NK-92 treated with Interleukin-12 subunit alpha and Interleukin-12 subunit beta, amount 100 ng/mL, for 24 hours (cell line): ENCODE measurements at places on chromosomes 3 and 15.

DNA sequence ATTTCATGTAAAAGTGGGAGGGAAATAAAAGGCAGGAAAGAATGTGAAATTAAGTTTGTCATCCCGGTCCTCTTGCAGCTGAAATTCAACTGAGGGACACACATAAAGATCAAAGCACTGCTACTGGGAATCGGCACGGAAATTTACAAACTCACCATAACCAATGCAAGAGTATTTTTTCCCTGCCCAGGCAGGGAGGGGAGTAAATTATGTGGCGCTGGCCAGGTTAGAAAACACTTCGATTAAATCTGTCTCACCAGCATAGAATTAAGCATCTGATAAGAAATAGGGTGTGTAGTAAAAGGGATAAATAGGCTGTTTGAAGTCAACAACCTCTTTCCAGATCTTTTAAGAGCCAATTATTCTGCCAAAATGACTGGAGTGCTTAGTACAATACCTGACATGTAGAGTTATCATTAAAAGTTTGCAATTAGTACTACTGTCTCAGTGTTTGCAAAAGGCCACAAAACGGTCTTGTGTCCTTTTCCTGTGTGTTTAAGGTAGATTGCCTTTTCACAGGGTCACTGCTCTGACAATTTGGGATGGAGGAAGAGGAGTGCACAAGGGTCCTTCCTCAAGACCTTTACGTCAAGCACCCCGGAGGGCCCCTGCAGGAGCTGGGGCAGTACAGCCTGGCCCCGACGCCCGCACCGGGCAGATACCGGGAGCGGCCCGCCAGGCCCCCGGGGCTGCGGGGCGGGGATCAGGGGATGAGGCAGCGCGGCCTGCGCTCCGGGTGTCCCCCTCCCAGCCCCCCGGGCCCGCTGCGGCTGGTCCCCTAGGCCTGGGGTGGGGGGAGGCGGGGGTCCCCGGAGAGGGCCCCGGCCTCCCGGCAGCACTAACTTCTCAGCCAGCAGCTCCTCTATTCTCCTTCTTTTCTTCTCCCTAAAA, 651 bp downstream of the UBA3 start:
- no peak for DNase-seq

GRCh38 chr3:149581248-149581647, 76.6 kb downstream of the WWTR1 start:
- DNase-seq = no peak

DNA sequence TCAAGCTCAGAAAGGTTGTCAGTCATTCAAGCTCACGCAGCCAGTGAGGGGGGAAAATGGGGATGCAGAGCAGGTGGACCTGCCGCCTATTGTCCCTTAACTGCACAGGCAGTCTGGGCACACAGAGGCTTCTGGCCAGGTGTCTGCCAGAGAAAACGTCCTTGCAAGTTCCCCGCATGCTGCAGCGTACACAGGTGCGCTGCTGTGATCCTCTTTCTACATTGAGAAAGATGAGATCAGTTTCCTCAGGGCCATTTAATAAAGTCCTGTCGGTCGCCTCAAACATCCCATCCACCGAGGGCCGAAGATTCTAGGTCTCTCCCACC, 445 bp upstream of the TSEN2 start:
- no peak for DNase-seq

DNA sequence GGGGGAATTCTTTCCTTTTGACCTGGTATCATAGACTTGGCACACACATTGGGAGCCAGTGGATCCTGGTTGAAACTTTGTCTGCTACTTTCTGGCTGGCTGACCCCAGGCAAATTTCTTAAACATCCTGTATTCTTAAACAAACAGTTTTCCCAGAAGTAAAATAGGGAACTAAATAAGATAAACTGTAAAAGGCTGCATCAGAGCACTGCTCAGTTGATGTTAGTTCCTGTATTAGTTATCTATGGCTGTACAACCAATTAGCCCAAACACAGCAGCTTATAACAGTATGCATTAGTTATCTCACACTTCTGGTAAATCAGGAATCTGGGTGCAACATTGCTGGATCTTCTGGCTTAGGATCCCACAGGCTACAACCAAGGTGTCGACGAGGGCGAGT, 73.1 kb upstream of the SLCO3A1 start:
- DNase-seq = no peak

GRCh38 chr3:86801921-86802320, 189.0 kb downstream of the VGLL3 start:
- no peak for DNase-seq

- DNase-seq = no peak
These were observed 455.9 kb downstream of the PDCD6IP start for GRCh38 chr3:34254285-34254684.
